ENCODE measurements at places on chromosomes 6 and 20.

DNA sequence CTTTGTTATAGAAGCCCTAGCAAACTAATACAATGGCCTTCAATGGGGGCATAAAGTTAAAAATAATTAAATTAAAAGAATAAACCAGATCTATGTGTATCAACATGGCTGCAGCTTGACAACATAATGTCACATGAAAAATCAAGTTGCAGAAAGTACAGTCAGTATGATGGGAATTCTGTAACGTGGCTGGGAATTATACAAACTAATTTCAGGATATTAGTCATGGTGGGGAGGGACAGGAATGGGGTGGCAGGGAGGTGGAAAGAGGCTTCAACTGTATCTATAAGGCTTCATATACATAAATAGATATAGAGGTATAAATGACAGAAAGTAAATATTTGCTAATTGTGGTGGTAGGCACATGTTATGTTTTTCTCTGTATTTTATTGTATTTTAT, 107.1 kb downstream of the UNC5CL start:
- no peak for DNase-seq

DNA sequence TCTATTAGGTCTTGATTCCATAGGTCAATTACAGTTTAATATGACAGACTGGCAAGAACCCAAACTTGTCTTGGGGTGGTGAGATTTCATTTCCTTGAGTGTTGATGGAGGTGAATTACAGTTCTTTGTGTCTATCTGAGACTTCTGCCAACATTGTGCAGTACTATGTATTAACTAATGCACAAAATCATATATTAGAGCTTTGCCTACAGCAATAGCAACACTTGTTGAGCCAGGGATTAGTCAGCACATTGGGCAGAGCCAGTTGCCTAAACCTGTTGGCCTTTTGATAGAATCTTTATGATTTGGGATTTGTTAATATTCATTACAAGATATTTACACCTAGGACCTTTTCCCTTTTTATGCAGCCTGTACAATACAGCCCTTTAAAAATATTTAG, 135.3 kb upstream of the CENPW start:
- DNase-seq, result no peak

DNA sequence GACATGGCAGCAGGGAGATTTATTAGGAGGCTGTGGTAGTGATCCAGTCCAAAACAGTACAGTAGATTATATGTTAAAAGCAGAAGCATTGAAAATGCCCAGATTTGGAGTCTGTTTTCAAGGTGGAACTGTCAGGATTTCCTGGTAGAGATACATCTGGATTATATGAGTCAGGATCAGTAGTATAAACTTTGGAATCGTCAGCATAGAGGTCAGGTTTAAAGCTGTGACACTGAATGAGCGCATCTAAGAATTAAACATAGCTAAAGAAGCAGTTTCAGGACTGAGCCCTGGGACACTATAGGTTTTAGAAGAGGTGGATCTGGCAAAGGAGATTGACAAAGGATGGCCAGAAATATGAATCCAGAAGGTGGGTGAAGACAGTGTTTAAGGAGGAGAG, 60.4 kb downstream of the RNF144B start:
- no peak for DNase-seq

GRCh38 chr6:111013144-111013915, 31.5 kb downstream of the RPF2 start:
- DNase-seq, result no peak

DNA sequence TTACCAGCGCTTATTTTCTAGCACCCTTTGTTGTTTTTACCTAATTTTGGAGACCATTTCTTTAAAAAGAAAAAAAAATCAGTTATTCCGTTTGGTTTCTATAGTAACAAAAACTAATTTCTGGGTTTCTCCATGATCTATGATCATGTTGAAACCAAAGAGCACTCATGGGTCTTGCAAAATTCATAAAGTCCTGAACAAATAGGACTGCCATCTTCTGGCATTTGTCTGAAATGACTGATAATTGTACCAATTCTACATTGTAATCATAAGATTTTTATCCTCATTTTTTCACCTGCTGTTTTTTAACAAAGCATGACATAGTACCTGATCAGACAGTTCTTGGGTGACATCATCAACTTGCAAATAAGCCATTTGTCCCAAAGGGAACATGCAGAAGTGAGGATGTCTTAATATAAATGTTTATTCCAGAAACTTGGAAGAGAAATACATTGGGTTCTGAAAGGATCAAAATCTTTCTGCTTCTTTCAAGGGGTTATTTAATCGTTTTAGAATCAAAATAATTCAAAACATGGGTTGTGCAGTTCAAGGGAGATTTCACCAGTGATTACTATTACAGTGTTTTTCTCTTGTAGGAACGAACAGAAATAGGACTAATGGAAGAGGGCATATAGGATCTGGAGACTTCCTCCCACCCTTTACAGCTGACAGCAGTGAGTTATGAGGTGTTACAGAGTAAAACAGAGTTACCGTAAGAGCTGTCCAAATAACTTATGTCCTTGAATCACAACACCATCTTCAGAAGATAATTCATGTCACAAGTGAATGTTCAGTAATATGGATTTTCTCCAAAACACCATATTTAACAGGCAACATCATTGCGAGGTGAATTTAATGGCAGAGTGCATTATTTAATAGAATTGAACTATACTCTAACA, 87.1 kb upstream of the GJE1 start:
- DNase-seq, result no peak

GRCh38 chr6:16533721-16534136, 227.5 kb downstream of the ATXN1 start:
- no peak for DNase-seq

GRCh38 chr6:31878726-31879125, at the start of gene SLC44A4:
TSS of gene SLC44A4 (minus strand) at chr6:31878997. CDS start at chr6:31878980, 17 bp downstream.
- DNase-seq, result no peak

- DNase-seq, result no peak
Observed at GRCh38 chr6:87277123-87277522, 45.3 kb upstream of the SMIM8 start.

DNA sequence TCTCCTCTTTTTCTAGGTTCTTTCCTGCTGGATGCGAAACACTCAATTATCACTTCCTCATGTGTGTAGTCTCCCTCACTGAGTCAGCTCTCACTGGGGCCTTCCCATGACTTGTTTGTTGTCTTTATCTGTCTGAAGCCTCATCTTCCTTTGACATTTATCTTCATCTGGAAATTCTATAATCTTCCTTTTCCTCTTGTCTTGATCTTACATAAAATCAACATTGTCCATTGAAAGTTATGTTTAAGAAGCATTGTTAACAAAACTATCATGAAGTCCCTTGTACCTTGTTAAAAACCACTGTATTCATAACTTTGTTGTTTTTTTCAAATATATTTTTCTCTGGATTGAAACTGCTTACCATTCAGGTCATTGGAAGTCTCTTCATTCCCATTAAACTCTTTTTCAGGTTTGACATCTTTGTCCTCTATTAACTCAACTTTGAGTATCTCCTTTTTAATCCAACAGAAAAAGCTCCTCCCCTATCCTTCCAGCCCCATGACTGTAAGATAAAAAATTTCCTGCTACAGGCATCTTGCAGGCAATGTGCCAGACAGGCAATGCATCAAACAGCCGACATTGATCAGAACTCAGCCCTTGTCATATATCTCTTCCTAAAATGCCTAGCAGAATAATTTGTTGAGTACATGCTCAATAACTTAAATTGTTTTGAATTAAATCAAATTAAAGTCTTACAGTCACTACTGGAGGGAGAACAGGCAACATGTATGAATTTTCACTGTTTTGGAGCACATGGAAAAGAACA, 34.8 kb downstream of the MYLIP start:
- no peak for DNase-seq

- DNase-seq, result no peak
Observed at GRCh38 chr6:15616261-15616660, 46.6 kb downstream of the DTNBP1 start.

DNA sequence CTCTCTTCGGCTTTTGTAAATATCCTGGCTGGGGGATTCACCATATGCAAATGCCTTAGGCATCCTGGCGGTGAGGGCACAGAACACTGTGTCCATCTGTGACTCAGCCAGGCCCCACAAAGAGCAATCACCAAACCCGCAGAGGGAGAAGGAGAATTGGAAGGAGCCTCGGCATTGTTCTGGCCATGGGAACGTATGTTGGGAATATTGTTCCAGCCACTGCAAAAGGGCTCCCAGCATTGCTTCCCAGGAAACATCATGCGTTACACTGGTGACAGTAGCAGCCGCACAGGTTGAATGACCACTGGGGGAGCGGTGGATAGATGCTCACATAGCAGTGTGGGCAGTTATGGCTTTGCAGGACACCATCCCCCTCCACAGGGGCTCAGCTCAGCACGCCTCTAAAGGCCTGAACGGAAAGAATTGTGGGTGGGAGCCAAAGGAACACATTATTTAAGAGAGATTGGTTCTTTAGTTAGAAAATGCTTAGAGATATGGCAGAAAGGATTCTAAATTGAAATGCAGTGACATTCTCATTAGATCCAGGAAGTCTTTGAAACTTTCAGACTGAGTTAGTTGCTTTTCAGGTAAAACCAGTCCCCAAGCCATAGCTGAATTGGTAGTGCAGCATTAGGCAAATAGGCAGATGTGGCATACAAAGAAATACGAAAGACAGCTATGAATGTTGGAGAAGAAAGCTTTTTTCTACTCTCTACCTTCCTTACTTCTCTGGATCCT, 104.3 kb downstream of the RNF144B start:
- DNase-seq, result no peak
